ENCODE measurements at places on chromosomes 2 and 18. TPM values are rescaled to one million over a fixed set of nuclear protein-coding genes. Genes with fewer than 3 reads are reported as not detected.

The ZNG1B gene
- 25.9 TPM for total RNA-seq

The KATNAL2 gene
- total RNA-seq = 0.96 TPM

The TMEM200C gene
- total RNA-seq = 0.19 TPM

The PHOSPHO2 gene
- total RNA-seq = 2.8 TPM

The WDSUB1 gene
- total RNA-seq = 4.4 TPM

The SERPINB12 gene
- total RNA-seq = not detected

The MARCHF4 gene
- total RNA-seq = 3.3 TPM

The DQX1 gene
- total RNA-seq = not detected

The TFCP2L1 gene
- 0.19 TPM for total RNA-seq

The PRKD3 gene
- total RNA-seq = 58.1 TPM

The DSG2 gene
- total RNA-seq = 0.19 TPM

The TLX2 gene
- total RNA-seq = under 0.01 TPM

The OTOF gene
- total RNA-seq = 0.19 TPM

The RAD51AP2 gene
- under 0.01 TPM for total RNA-seq

The FAM124B gene
- total RNA-seq = 0.38 TPM

The TRIM43 gene
- total RNA-seq = not detected

The FOXD4L1 gene
- 0.19 TPM for total RNA-seq

The ZNF396 gene
- 2.0 TPM for total RNA-seq

The SP5 gene
- not detected for total RNA-seq

The ALLC gene
- total RNA-seq = under 0.01 TPM

The FAP gene
- total RNA-seq = 274 TPM

The SULT1C2 gene
- total RNA-seq = under 0.01 TPM

The CFAP65 gene
- not detected for total RNA-seq

The SPC25 gene
- 8.6 TPM for total RNA-seq

The SIX3 gene
- total RNA-seq = not detected

The CCDC148 gene
- 2.0 TPM for total RNA-seq

The ZAP70 gene
- total RNA-seq = not detected

The MROH2A gene
- total RNA-seq = not detected

The EFR3B gene
- 1.7 TPM for total RNA-seq

The GKN2 gene
- total RNA-seq = not detected

The UNC80 gene
- not detected for total RNA-seq

The COL3A1 gene
- 1,261 TPM for total RNA-seq

The GALR1 gene
- total RNA-seq = not detected

The PAPOLG gene
- total RNA-seq = 10.4 TPM

The SATB2 gene
- total RNA-seq = 9.9 TPM

The ACTG2 gene
- under 0.01 TPM for total RNA-seq

The PID1 gene
- total RNA-seq = 6.9 TPM

The DPYSL5 gene
- total RNA-seq = not detected

The DYNAP gene
- not detected for total RNA-seq

The CELF4 gene
- not detected for total RNA-seq

The GPR45 gene
- not detected for total RNA-seq

The B3GNT7 gene
- under 0.01 TPM for total RNA-seq

The HDHD2 gene
- 14.7 TPM for total RNA-seq

The FBXO36 gene
- 1.5 TPM for total RNA-seq

The DSG1 gene
- not detected for total RNA-seq

The DTNB gene
- total RNA-seq = 3.4 TPM

The GALNT14 gene
- total RNA-seq = 1.7 TPM

The SH3BP4 gene
- total RNA-seq = 36.4 TPM

The HOXD3 gene
- total RNA-seq = 0.28 TPM

The DUSP2 gene
- total RNA-seq = 2.3 TPM

The POLR1A gene
- 9.0 TPM for total RNA-seq

The PFN4 gene
- total RNA-seq = 0.28 TPM

The CABLES1 gene
- 18.6 TPM for total RNA-seq

The FIGN gene
- 1.7 TPM for total RNA-seq

The FOXI3 gene
- total RNA-seq = not detected

The LIMS4 gene
- 8.1 TPM for total RNA-seq

The IL36A gene
- total RNA-seq = not detected

The FER1L5 gene
- total RNA-seq = 0.96 TPM

The REEP1 gene
- total RNA-seq = under 0.01 TPM

The SLC30A3 gene
- total RNA-seq = under 0.01 TPM

Measured in regular cardiac myocyte (primary cell).